ENCODE measurements at places on chromosomes 13 and 19.

DNA sequence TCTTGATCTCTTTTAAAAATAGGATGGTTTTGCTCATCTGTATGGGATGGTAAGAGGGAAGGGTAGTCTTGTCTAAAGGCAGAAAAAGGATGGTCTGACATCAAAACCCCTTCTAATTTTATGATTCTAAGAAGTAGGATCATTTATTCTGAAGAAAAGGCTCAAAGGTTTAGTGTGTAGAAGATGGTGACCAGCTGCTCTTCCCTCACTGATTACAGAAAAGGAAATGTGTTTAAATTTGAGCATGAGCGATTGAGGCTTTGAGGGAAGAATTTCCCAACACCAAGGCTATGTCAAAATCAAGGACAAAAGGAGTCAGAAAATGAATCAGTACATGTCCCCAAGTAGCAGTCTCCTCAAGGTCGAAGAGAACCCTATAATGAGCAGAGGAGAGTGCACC lies 909.8 kb downstream of the EFNB2 start:
- DNase-seq = no peak
- H3K27me3 ChIP-seq = no peaks in the 10 kb centered on the region
- H3K27ac ChIP-seq = no peak overlapping the region
- H3K4me1 ChIP-seq = no peaks in the 10 kb centered on the region

DNA sequence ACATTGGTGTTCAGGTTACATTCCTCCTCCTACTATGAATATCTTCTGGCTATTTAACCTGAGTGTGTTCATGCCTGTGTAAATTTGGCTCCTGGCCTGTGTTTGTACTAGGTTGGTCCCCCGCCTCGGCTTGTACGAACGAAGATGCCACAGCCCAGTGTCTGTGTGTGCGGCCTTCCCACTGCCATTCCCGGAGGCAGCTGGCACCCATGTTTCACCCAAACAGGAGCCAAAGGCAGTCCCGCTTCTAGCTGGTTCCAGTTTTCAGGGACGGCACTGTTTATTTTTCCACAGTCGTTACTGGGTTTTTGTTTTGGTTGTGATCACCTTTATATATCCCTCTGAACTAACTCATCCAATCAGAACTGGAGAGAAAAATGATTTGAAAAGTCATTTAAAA lies 102.5 kb upstream of the ZNF536 start:
- H3K4me1 ChIP-seq = no peaks in the 10 kb centered on the region
- no peak overlapping the region for H3K4me3 ChIP-seq
- H3K36me3 ChIP-seq = no peaks in the 10 kb centered on the region
- peaks cover 20% of the 10 kb centered on the region for H3K27me3 ChIP-seq
- H3K27ac ChIP-seq = no peak overlapping the region
- DNase-seq = no peak

DNA sequence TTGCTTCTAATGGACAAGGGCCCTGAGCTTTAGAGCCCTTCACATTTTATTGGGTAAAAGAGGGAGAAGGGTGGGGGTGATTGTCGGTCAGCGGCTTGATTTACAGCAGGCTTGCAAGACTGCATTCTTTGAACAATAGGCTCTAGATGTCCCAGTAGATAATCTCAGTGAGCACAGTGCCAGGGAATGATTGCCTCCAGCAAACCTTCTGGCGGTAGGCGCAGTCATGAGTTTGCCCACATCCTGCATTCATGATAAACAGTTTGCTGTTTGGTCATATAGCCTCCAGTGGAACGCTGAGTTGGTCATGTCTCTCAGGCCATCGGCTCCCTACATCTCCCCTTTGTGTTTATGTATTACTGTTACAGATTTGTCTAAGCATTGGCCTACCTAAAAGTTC lies 12.6 kb downstream of the ZNF528 start:
- H3K4me3 ChIP-seq = no peak overlapping the region
- no peaks in the 10 kb centered on the region for H3K27me3 ChIP-seq

GRCh38 chr19:56126983-56127780 lies 6.1 kb upstream of the ZNF787 start:
- H3K4me3 ChIP-seq = no peak overlapping the region
- H3K27me3 ChIP-seq = peaks cover 5% of the 10 kb centered on the region
- H3K36me3 ChIP-seq = no peaks in the 10 kb centered on the region
- DNase-seq = no peak

GRCh38 chr19:16519230-16519687 lies 23.0 kb downstream of the CHERP start:
- no peak overlapping the region for H3K27ac ChIP-seq
- no peak overlapping the region for H3K4me3 ChIP-seq
- DNase-seq = no peak
- H3K36me3 ChIP-seq = peaks cover 53% of the 10 kb centered on the region

DNA sequence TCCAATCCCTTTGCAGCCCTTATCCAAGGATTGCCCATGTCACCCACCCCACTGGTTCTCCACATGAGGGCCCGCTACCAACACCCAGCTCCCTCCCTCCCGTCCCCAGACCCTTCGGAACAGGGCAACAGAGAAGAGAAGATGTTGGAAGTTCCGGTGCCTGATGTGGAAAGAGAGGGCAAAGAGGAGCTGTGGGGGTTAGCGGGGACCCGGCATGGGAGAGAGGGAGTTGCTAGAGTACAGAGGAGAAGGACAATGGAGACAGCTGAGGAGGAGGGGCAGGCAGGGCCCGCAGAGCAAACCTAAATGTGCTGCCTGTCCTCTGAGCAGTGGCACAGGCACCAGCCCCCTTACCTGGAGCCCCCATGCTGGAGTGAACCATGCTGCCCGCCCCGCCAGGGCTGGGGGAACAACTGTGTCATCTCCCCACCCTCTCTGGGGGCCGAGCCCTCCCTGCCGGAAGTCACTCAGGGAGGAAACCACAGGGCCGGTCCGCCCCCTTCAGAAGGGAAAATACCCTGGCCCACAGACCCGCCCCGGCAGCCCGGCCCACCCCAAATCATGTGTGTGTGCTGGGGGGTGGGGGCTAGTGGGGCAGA lies at the start of gene POU2F2:
Gene POU2F2, minus strand, starts transcription at position 417 of the 599 bp plus-strand sequence. Its CDS starts 35 bp downstream, at position 382.
- peak; percentile 75 for DNase-seq
- peak within 1 kb of the TSS; percentile 81 for H3K27ac ChIP-seq
- H3K36me3 ChIP-seq = peaks cover 17% of the 10 kb centered on the region
- H3K4me3 ChIP-seq = peak within 1 kb of the TSS; percentile 80
- H3K4me1 ChIP-seq = peaks cover 58% of the 10 kb centered on the region
